ENCODE measurements at places on chromosomes 3 and 15.

- no peak for DNase-seq
Observed at GRCh38 chr15:53791581-53791980, 32.1 kb upstream of the WDR72 start.

DNA sequence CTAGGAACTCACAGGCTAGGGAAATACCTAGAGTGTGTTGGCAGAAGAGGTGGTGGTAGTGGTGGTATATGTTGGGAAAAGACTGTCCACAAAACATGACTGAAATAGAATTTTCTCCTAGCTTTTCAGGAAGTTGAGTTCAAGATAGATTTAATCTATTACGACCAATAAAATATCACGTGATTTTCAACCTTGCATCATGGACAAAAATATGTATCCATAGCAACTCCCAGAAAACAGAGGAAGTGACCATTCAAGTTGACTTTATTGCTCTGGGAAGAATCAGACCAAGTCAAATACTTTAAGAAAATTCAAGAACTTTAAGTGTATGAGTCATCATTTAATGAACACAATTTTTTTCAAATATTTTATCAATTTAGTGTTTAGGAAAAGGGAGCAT lies 347.0 kb upstream of the ZNF385D start:
- DNase-seq: no peak

- DNase-seq: no peak
Observed at GRCh38 chr15:93341164-93341563, 252.2 kb upstream of the RGMA start.

DNA sequence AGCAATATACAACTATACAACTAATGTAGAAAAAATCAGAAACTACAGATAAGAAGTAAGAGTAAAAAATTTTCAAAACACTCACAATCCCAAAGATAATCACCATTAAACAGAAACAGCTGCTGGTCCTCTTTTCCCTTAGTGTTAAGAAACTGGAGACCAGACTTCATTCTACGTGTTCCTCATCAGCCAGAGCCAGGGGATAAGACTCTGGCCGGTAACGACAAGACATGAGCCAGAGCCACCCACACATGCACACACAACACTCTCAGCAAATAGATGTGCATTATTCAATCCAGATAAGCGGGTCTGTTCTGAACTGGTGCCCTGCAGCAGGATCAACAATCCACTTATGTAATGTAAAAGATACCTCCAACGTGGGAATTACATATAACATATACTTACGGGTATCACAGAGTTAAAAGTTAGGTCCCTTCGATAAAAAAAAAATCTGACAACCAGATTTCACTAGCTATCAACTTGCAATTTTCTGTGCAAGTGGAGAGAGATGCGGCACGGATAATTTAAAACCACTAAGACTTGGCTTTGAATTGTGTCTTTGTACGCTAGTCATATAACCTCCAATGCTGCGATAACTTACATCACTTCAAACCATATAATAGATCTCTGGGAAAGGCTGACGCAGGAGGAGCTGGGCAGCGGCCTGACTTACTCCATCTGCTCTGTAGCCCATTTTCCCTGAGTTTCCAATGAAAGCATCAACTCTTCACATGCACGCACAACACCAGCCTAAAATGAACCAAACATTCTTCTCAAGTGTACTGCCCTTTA lies 17.8 kb downstream of the PRICKLE2 start:
- DNase-seq: peak; percentile 76

DNA sequence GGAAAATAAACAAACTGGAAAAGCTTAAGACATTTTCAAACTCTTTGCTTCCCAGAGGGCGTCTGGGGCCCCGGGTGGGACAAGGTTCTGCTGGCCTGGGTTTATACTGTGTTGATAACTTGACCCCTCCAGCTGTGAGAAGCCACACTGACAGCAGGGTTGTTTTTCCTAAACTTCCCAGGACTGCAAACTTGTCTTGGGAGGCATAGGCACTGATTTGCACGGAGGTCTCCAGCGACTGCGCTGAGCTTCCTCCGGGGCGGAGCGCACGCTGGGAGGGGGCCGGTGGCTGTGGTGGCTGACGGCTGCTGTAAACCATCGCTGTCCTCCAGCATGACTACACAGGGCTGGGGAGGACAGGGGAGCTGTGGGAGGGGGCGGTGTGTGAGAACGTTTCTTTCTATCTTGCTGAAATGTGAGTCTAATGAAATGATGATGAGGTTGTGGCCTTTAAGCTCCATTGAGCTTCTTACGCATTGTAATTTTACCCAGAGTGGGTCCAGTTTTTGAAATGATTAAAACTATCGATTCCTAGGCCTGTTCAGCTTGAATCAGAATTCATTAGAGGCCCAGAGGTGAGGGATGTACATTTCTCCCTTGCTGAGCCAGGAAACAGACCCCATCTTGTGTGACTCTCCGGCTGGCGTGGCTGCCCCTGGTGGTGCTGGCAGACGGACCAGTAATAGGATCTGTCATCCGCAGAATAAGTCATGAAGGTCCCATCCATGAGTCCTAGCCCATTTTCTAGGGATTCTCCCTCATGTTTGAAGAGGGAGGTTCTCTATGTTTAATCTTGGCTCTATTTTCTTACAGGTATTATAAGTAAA lies 40.5 kb upstream of the VPS8 start:
- no peak for DNase-seq

- DNase-seq: no peak
Observed at GRCh38 chr3:53158765-53159155, 2.2 kb upstream of the PRKCD start.

- no peak for DNase-seq
Observed at GRCh38 chr15:64525828-64526530, 65.6 kb downstream of the ZNF609 start.

GRCh38 chr3:149585401-149585726 lies 72.5 kb downstream of the WWTR1 start:
- DNase-seq: no peak

DNA sequence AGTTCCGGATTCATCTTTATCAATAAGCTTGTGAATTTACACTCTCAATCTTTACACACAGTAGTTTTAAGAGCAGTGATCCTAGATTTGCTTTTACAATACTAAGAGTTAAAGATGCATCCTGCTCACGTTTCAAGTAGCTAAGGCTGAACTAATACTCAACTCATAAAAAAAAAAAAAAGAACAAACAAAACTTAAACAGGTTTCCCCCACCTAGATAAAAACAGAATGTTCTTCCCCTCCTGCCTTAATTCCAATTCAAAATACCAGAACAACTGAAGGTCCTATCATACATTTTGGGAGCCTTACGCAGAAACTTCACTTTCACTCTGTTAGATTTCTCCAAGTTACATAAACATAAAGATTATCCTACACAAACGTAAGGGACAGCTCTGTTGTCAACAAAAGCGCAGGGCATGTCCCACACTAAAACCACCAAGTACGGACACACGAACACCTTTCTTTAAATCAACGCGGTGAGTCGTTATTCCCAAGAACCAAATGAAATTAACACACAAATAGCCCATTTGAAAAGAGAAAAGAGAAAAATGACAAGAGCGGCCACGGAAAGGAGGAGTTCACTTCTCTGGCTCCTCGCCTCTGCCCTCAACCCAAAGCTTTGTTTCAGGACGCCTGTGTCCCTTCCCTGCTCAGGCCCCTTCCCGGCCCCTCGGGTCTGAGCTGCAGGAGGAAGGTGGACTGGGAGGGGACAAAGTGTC lies 941 bp downstream of the CBLB start:
- no peak for DNase-seq

GRCh38 chr15:65757256-65757655 lies 34.8 kb downstream of the DENND4A start:
- no peak for DNase-seq

DNA sequence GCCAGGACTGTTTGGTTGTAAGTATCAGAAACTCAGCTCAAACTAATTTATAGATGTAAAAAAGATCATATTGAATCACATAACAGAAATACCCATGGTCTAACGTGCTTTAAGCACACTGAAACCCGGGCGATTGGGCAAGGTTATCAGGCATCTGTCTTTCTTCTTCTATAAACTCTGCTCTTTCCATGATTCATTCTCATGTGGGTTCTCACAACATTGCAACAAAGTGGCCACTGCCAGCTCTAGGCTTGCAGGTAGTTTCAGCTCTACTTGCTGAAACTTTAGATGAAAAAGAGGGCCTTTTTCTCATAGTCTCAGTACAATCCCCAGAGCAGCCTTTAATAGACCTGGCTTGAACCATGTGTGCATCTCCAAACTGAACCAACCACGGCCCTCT lies 456.1 kb downstream of the MFSD1 start:
- no peak for DNase-seq

- no peak for DNase-seq
Observed at GRCh38 chr15:35130245-35130644, 45.1 kb upstream of the NANOGP8 start.

- no peak for DNase-seq
Observed at GRCh38 chr15:99842071-99842470, 108.8 kb upstream of the LYSMD4 start.

GRCh38 chr3:144332868-144333267 lies 361.2 kb downstream of the DIPK2A start:
- DNase-seq: no peak

DNA sequence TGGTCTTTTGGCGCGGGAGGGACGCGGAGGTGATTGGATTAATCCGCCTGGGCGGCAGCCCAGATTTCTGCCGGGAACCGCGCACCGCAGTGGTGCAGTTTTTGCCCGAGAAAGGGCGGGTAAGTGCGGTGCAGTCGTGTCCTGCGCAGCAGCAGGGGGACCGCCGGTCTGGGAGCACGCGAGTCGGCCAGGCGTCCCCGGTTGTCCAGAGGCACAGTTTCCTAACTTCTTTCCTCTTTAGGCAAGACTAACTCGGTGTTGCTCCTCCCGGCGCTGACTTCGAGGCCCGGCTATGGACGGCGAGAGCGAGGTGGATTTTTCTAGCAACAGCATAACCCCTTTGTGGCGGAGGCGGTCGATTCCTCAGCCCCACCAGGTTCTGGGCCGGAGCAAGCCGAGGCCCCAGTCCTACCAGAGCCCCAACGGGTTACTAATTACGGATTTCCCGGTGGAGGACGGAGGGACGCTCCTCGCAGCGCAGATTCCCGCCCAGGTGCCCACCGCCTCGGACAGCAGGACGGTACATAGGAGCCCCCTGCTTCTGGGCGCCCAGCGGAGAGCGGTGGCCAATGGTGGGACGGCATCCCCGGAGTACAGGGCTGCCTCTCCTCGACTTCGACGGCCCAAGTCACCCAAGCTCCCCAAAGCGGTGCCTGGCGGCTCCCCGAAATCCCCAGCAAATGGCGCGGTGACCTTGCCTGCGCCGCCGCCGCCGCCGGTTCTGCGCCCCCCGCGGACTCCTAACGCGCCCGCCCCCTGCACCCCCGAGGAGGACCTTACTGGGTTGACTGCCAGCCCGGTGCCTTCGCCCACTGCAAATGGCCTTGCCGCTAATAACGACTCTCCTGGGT lies 736 bp downstream of the ARHGEF26 start:
- peak; percentile 44 for DNase-seq

- DNase-seq: no peak
Observed at GRCh38 chr3:111598552-111598951, 3.4 kb upstream of the ZBED2 start.

DNA sequence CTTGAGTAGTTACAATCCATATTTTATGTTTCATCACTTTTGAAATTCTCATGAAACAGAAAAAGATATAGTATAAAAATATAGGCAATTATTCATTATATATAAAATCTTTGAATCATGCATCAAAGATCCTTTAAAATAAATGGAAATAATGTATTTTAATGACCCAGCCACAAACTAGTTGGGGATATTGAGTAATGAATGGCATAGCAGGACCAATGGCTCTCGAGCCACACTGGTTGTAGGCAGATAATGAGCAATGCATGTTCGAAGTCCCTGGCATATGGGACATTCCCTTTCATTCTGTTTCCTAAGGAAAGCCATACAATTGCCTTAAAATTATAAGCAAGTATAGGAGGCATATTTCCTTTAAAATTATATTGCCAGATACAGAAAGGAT lies 107.4 kb upstream of the IL12A start:
- DNase-seq: no peak

DNA sequence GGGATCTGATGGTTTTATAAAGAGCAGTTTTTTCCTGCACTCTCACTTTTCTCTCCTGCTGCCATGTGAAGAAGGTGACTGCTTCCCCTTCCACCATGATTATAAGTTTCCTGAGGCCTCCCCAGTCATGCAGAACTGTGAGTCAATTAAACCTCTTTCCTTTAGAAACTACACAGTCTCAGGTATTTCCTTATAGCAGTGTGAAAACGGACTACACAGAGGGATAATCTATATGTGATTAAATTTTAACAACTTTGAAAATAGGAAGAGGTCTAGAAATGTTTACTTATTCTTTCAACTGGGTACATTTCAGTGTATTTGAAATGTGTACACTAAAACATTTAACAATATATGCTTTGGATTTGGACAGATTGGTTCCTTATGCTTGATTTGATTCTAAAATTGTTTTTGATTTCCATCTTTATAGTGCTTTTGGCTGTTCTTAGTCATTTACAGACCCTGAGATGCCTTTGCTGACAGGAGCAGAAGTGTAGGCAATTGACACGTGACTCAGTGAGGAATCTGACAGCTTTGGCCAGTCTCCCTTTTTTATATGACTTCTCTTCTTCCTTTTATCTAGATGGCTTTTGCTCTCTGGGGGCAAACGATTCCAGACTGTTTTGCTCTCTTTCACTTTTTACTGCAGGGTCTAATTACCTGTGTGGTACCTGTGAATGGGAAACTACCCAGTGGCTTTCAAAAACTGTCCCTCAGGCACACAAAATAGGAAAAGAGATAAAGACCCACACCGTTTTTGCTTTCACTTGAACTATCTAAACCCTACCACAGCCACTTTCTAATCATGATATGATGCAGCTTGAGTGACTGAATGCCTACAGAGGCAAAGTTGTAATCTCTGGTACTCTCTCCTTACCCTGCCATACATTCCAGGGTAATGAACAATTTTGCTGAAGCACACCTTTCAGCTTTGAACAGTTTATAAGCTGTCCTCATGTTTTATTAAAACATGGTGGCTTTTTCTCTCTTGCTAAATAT lies 422.6 kb downstream of the ROBO1 start:
- no peak for DNase-seq

DNA sequence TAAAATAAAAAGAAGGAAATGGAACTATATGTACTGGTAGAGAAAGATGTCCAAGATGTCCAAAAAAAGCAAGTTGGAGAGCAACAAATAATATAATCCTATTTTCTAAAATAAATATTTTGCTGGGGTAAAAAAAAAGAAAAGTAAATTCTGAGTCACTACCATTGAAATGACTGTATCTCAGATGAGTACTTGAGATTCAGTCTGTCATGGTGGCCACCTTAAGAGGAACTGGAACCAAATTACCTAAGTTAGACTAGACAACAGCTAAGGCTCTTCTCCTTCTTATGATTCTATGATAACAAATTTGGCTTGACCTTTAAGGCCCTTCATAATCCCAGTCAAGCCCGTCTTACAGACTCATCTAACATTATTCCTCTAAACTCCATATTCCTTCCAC lies 270.6 kb upstream of the HES1 start:
- DNase-seq: no peak

GRCh38 chr3:15094187-15094875 lies 4.6 kb downstream of the RBSN start:
- no peak for DNase-seq

- no peak for DNase-seq
Observed at GRCh38 chr3:37262816-37263393, 88.5 kb upstream of the LRRFIP2 start.

All from right hindlimb (tissue), 1 donor.